ENCODE measurements at places on chromosomes 5 and 9.
A peak's percentile ranks its signal among the peaks of the same experiment; 100 is the strongest.

DNA sequence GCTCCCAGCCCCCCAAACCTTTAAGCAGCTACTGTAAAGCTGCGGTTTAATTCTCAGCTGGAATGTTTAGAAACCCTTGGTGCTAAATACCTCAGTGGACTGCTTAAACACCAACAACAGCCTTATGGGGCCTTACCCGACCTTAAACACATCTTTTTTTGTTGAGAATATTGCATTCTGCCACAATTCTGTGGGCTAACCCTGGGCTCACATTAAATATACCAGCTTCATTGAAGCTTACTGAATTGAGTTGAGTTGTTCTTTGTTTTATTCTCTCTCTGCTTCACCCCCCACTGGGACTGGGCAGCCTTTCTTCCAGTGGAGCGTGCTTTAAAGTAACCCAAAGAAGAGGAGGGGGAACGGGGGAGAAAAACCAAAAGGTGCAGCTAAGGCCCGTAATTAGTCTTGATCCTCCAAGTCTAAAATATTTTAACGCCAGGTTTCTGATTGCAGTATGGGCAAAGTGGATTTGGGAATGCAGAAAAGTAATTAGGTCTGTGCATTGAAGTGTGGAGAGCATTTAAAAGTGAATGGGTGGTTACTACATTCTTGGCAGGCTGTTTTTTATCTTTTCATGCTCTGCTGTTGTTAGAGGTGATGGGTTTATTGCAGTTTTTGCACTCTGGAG is 281.2 kb downstream of the NR2F1-AS1 start:
- no peak for DNase-seq

- no peak for DNase-seq
Measured at GRCh38 chr5:169542811-169543210, 40.8 kb upstream of the SPDL1 start.

- DNase-seq: peak; percentile 44
Measured at GRCh38 chr9:128554155-128554862, 1.9 kb downstream of the SPTAN1 start.

- no peak for DNase-seq
Measured at GRCh38 chr5:133994990-133995333, 9.8 kb downstream of the VDAC1 start.

GRCh38 chr9:125106285-125106893 is 36.9 kb downstream of the SCAI start:
- DNase-seq: no peak

DNA sequence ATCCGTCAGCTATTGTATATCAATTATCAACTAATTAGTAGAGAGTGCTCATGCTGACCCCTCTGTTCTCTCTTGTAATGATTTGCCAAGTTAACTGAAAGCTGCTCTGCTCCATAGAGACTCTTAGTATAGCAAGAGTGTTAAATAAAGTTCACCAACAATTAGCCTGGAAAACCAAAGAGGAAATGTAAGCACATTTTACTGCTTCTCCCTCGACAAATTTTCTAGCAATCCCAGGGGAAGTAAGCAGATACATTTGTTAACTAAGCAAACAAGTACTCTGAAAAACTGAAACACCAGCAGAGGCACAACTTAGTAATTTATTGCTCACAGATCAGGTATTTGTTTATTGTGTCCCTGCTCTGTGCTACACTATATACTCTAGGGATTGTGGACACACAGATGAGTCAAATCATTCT is 162.2 kb downstream of the GLIS3 start:
- no peak for DNase-seq

DNA sequence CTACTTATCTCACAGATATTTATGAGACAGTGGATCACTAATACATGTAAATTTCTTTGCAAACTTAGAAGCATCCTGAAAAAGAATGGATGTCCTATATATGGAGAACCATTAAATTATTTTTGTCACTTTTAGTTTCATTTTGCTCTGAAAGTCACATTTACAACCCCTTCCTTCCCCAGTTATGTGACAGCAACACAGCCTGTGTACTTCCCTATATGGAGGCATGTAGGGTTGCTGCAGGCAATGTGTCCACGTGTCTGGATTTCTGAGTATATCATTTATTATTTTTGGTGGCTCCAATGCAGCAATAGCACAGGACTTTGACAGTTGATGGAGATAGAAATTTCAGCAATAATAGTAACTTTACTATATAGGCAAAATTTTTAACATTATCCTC is 156.4 kb downstream of the ST8SIA4 start:
- DNase-seq: peak; percentile 82

- DNase-seq: peak; percentile 11
Measured at GRCh38 chr9:129164246-129164930, 13.7 kb downstream of the IER5L start.

- DNase-seq: no peak
Measured at GRCh38 chr5:4207486-4207885, 611.9 kb downstream of the IRX1 start.

- no peak for DNase-seq
Measured at GRCh38 chr9:90124961-90125360, 517.7 kb downstream of the DIRAS2 start.

GRCh38 chr5:177445052-177445916 is 1.3 kb upstream of the PRR7 start:
- peak; percentile 25 for DNase-seq

DNA sequence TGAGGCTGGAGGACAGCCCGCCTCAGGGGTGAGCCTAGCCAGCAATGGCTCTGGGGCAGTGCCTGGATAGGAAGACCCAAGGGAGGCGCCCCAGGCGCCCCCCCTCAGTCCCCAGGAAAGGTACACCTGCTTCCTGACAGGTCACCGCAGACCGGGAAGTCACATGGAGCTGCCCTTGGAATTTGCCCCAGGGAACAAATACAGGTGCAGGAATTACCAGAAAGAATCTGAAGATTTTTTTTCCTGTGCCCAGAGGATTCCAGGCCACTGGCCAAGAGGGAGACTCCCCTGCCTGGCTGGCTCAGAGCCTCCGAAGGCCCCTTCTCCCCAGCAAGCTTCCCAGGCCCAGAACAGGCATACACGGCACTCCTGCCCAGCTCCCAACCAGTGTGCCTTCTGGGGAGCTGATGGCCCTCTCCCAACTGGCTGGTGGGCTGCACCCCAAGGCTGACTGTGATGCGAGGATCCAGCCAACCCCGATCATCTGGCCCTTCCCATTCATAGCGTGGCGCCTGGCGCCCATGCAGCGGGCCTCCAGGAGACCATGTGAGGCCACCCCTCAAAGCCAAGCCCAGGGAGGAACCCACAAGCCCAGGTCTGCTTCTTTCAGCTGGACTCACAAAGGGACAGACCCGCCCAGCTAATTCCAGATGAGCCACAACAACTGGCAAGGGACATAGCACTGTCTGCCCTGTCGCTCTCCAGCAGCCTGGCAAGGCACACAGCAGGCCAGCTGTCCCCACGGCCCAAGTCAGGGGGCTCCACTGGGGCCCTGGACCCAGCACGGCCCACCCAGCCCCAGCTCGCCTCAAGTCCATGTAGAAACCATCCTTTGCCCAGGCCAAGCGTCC is 2.3 kb downstream of the TPRN start:
- no peak for DNase-seq

DNA sequence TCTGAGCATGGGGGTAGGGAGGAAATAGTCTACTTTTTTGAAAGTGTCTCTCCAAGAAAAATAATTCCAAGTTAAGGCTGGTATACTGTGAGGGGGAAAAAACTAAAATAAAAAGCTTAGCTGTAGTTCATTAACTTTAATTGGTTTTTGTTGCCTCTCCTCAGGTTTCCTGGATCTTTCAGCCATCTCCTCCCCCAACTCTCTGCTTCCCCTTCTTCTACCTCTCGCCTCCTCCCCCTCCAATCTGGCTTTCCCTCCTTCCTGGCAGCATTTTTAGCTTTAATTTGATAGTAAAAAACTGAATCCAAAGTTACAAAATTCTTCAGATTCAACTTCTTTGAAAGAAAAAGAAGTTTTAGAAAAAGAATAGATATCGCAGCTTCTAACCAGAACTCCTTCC is 462.6 kb downstream of the CETN3 start:
- no peak for DNase-seq

DNA sequence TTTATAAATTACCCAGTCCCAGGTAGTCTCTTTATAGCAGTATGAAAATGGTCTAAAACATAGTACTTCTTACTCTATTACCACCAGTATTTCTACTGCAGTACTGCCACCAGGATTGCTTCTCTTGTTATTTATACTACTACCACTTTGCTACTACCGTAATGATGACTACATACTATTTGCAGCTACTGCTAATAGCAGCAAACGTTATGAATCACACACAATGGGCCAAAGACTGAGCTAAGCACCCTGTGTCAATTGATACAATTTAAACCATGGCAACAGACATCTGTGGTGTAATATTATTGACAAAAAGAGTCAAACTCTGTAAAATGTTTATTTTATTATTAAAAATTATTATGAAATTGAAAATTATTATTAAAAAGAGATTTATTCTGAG is 15.3 kb upstream of the KIF12 start:
- no peak for DNase-seq

DNA sequence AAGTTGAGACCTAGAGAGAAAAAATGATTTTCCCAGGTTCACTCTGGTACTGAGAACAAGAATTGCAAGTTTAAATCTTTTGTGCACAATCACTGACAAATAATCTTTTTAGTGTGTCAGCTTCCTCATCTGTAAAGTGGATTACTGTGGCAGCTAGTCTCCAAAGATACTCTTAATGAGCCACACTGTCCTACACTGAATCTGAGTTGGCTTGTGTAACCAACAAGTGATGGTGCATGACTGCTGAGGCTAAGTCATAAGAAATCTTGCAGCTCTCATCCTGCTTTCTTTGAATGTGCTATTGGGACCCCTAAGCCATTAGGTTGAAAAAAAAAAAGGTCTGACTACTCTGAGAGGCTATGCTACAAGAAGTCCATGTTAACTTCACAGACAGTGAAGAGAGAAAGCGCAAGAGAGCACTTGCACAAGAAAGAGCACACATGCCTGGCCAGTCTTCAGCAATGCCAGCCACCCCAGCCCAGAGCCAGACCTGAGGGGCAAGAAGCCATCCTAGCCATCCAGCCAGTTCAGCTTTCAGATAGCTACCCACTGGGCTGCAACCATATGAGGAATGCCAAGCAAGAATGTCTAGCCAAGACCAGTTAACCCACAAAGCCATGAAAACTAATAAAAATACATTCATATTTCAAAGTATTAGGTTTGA is 419.4 kb downstream of the RAB3C start:
- DNase-seq: no peak

- peak; percentile 51 for DNase-seq
Measured at GRCh38 chr9:27489087-27489876, 34.8 kb upstream of the IFNK start.

- DNase-seq: no peak
Measured at GRCh38 chr9:136051453-136051836, 43.6 kb downstream of the NACC2 start.

GRCh38 chr9:12094046-12094445 is 599.1 kb upstream of the TYRP1 start:
- no peak for DNase-seq

- DNase-seq: no peak
Measured at GRCh38 chr5:25005431-25005830, 360.7 kb upstream of the CDH10 start.

DNA sequence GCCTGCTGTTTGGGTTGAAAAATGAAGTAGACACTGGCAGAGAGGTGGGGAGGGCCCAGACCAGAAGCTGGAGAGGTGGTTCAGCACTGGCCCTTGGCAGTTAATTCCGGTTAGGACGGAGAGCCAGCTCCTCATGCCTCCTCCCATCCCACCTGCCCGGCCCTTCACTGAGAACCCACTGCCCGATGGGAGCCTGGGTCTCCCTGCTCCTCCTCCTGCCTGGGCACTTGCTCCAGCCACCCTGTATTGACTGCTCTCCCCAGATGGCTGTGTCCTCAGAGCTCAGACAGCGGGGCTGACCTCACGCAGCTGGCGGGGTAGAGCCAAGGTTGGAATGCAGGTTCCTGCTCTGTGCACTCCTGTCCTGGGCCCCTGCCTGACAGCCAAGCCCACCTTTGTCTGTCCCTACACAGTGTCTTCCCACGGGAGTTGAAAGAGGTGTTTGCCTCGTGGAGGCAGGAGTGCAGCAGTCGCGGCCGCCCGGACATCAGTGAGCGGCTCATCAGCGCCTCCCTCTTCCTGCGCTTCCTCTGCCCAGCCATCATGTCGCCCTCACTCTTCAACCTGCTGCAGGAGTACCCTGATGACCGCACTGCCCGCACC is 114.7 kb downstream of the DAB2IP start:
- DNase-seq: no peak

DNA sequence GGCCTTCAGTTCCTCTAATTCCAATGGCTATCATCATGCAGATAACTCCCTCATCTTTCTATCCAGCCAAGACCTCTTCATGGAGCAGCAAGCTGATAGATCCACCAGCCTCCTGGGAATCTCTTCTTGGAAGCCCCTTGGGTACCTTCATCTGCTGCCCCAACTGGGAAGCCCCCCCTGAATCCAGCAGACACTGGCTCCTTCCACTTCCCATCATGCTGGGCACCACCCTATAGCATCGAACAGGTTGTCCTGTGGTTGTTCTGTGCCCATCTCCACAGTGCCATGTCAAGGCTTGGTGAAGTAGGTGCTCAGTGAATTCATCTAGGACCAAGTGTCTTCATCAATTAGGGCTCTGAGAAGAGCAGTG is 410.4 kb upstream of the KLF4 start:
- no peak for DNase-seq

DNA sequence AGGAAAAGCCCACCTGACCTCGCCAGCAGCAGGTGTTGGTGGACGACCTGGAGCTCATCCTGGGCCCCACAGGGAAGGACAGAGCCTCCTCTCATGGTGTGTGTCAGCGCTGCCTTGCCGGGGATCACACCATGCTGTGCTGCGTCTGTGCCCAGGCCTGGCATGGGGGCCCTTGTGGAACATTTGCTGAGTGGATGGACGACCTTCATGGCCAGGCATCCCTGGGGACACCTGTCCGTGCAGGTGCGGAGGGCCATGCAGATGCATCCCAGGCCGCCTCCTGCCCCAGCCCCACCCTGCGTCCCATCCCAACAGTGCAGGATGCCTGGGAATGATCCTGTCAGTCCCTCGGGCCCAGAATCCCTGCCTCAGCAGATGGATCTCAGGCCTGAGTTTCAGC is 73.8 kb downstream of the NEK6 start:
- DNase-seq: no peak

GRCh38 chr5:61811052-61811451 is 479.0 kb downstream of the ZSWIM6 start:
- no peak for DNase-seq

- DNase-seq: no peak
Measured at GRCh38 chr9:131606896-131607567, 61.7 kb downstream of the PRRT1B start.

GRCh38 chr9:37348917-37349316 is 73.6 kb upstream of the GRHPR start:
- no peak for DNase-seq

DNA sequence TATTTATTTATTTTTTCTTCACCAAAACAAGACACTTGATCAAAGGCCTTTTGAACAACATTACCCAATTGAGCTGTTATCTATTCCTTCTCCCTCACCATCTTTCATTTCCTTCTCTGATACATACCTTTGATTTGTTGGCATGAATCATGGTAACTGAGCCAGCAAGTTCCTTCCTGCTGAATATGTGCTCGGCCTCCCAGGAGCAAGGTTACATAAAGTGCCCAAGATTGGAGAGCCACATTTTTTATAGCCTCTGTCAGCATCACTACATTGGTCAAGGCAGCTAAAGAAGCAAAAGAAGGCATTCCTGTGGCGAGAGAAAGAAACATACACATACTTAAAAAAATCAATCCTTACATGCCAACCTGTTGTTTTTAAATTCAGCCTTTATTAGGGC is 369.6 kb downstream of the CYLC2 start:
- DNase-seq: no peak
